ENCODE measurements at places on chromosomes 5 and 9.

- DNase-seq: no peak
These were observed 123.9 kb downstream of the TENT4A start for GRCh38 chr5:6837095-6837494.

DNA sequence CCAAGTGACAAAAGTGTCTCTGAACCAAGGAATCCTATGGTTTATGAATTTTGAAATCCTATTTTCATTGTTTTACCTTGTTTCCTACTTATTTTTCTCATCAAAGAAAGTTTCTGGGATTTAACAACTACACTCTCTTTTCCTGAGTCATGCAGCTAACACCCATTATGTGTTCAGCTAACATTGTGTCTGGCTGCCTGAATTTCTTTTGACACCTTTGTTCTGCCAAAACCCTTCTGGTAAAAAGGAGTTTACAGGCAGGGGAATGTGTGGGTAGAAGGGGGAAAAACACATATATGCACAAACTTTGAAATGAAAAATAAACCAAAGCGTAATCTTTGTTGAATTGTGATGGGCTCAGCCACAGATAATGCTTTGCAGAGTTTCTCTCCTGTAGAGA, 146.2 kb downstream of the COX7C start:
- DNase-seq: no peak

- peak; percentile 78 for DNase-seq
These were observed 47.2 kb downstream of the GPBP1 start for GRCh38 chr5:57221049-57221568.

DNA sequence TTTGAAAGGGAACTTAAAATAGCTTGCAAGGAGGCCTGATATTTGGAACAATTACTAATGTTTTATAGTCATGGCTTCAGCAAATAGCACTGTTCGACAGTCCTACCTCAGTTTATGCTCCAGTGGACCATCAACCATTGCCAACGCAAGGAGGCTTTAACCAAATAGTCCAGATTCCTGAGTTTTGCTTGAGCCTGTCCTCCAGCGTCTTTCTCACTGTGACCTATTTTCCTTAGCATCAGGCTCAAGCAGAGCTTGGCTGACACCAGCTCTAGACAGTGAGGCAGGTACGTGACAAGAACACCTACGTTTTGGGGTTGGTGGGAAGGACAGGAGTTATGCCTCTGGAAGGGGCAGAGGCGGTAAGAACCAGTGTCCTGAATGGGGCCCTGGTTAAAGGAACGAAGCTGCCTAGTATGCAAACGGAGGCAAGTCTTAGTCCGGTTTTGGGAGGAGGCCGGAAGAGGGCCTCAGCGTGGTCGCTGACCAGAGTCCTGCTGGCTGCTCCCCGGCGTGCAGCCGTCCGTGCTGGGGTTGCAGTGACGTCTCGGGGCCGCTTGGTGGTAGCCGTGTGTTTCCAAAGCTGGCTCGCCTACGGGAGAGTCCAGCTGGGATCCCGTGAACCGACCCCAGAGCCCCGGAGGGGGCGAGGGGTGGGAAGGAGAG, 998 bp upstream of the FGF18 start:
- peak; percentile 87 for DNase-seq

DNA sequence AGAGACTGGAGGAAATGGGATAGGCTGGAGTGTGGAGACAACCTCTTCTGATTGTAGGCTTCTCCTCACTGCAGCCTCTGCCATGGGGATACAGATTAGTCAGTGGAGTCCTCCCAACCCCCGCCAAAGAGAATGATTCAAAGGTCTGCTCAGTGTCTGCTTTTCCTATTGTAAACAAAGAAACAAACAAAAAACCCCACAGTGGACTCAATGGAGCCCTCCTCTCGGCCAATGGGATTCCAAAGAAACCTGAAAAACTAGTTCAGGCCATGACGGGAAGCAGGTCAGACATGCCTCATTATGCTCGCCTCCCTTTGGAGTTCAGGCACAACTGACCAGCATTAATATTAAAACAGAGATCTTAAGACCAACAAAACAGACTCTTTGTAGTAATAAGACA, 85.8 kb downstream of the SEC61B start:
- no peak for DNase-seq

DNA sequence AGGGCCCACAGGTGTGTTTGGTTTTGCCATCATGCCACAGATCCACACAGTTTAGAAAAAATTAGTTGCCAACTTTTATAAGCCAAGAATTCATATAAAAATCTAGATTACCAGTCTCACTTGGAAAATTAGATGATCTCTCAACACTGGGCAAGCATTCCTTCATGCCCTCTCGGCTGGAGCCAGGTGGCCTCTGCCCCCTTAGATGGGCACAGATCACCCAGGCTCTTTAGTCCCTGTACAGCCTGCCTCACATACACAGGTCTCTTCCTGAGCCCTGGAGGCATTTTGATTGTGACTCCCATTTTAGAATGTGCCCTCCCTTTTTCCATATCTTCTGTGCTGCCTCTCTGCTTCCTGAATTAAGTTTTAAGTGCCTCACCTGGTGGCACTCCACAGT, 20.0 kb downstream of the ACO1 start:
- DNase-seq: no peak

DNA sequence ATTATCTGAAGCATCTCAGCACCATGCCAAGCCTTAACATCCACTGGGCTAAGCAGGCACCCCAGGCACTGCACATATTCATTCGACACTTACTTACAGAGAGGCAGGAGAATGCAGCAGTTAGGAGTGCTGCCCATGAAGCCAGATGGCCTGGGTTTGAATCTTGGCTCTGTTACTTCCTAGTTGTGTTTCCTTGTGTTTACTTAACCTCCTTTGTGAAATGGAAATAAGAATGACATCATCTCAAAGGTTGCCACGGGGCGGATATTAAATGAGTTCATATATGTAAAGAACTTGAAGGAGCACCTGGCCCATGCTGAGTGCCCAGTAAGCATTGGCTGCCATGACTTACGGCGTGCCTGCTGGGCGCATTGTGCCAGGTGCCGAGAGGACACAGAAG, 565.2 kb downstream of the CDK5RAP2 start:
- no peak for DNase-seq

- DNase-seq: no peak
These were observed 411.9 kb upstream of the ARRDC3 start for GRCh38 chr5:91794856-91795548.

DNA sequence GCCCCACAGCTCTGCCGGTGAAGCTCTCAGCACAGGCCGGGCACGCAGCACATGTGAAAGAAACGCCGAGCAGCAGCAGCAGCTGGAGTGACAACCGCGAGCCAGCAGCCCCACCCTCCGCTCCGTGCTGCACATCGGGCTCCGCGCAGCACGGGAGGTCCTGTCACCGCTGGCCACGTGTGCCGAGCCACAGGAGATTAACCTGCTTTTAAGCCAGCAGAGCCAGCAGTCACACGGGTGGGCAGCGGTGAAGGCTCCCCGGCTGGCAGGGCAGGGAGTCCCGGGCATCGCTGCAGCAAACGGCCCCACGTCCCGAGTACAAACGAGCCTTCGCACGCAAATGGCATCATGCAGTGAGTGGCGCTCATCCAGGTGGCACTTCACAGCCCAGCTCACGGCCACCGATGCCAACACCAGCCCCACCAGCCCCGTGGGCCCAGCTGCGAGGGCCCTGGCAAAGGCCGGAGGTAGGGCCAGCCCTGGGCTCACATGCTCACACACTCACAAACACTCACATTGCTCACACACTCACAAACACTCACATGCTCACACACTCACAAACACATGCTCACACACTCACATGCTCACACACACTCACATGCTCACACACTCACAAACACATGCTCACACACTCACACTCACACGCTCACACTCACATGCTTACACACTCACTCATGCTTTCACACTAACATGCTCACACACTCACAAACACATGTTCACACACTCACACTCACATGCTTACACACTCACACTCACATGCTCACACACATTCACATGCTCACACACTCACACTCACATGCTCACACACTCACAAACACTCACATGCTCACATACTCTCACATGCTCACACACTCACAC, 11.1 kb downstream of the CCDC187 start:
- no peak for DNase-seq

DNA sequence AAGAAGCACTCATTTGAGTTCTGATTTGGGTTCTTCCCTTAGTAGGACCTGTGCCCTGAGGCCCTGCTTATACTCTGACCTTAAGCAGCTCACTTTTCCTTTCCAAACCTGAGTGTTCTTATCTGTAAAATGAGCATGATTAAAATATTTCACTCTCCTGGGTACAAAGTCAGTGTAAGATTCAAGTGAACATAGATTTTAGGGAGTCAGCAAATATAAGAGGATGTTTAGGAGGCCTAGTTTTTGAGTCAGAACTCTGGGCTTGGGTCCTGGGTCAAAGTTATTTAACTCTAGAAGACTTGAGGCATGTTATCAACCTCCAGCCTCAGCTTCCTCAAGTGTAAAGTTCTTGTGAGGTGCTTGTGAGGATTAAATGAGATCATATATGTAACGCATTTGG, 8.7 kb upstream of the SPARC start:
- DNase-seq: peak; percentile 35

DNA sequence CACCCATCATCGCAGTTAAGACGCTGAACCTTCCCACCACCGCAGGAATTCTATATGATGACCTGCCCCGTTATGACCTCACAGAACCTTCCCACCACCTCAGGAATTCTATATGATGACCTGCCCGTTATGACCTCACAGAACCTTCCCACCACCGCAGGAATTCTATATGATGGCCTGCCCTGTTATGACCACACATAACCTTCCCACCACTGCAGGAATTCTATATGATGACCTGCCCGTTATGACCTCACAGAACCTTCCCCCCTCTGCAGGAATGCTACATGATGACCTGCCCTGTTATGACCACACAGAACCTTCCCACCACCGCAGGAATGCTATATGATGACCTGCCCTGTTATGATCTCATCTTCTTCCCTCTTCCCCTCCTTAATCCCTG, 64.3 kb downstream of the IRX1 start:
- DNase-seq: no peak

DNA sequence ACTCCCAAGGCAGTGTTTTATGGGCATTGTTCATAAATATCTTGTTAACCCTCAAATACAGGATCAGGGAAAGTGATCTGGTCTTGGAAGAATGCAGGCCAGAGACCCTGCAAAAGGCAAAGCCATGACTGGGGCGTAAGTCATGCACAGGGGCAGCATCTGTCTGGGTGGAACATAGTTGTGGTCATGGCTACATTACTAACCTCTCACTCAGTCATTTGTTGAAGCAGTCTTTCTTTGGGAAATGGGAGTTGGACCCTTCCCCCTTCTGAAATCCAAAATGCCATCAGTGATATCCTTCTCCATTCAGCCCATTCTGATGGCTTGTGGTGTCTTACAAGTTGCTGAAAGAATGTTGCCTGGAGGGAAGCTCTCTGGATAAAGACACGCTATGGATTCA, 68.1 kb downstream of the GDNF start:
- DNase-seq: no peak

GRCh38 chr5:160366230-160366629, 4.2 kb downstream of the C1QTNF2 start:
- no peak for DNase-seq

- peak; percentile 72 for DNase-seq
These were observed 417.9 kb downstream of the NR2F1-AS1 start for GRCh38 chr5:93163010-93163663.

DNA sequence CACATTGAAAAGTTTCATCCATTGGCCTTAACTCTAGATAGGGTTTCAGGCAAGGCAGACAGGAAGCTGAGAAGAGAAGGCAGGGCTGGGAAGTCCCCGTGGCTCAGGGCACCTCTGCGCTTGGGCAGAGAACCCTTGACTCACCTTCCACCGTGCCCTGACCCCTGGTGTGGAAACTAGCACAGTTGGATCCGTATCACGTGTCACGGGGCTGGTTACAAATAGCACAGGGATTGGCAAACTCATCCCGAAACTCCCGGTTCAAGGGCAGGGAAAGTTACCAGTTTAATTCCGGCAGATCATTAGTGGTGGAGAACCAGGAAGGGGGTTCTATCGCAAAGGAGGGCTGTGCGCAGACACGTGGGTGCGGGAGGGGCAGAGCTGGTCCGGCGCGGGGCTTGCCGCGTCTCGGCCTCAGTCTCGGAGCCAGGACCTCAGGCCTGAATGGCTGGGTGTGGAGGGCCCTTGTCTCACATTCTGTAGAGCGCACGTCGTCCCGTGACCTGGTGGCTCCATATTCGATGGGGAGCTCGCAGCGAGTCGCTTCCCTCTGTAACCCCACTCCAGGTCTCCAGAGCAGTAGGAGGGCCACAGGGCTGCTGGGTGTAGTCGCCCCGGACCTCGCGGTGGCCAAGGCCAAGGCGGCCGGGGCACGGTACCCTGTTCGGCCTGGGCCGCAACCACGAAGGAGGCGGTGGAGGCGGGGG, 771 bp upstream of the TMEM171 start:
- DNase-seq: no peak
